ENCODE measurements at places on chromosomes 4 and X. TPM values are rescaled to one million over a fixed set of nuclear protein-coding genes. Genes with fewer than 3 reads are reported as not detected.

DNA sequence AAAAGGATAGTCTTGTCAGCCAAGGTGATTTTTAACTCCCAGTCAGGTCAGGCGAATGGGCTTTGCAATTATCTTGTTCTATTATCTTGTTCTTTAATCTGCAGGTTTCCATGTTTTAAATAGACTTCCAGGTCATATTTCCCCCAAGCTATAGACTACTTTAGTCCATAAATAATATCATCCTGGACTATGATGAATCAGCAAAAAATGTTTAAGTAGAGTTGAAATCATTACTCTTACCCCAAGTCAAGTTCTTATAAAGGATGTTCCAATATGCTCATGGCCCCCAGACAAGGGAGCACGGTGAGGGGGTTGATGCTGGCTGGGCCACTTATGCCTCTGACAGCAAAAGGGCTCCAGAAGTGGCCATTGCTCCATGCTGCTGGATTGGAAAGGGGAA, 75.1 kb downstream of the SLC2A9 start:
- no peaks in the 10 kb centered on the region for H3K4me1 ChIP-seq
- no peak overlapping the region for H3K27ac ChIP-seq
- no peaks in the 10 kb centered on the region for H3K36me3 ChIP-seq

GRCh38 chr4:77399831-77400230, 205.8 kb upstream of the CXCL13 start:
- DNase-seq: no peak
- no peaks in the 10 kb centered on the region for H3K36me3 ChIP-seq
- no peaks in the 10 kb centered on the region for H3K4me1 ChIP-seq
- no peak overlapping the region for H3K27ac ChIP-seq
- H3K4me3 ChIP-seq: no peak overlapping the region

DNA sequence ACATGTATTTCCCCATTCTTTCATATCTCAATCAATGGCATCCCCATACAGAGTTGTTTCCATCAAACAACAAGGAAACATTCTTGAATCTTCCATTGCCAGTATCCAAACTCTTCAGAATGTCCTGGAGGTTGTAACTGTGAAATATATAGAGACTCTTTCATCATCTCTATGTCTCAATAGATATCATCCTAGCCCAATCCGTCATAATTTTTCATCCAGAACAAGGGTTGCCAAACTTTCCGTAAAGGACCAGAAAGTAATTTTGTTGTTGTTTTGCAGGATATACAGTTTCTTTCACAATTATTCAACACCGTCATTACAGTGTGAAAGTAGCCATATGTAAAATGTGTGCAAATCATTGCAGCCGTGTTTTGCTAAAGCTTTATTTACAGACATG, 15.2 kb upstream of the CXCL6 start:
- no peak for DNase-seq
- H3K27ac ChIP-seq: peak overlapping the region; percentile 17
- H3K4me3 ChIP-seq: no peak overlapping the region

DNA sequence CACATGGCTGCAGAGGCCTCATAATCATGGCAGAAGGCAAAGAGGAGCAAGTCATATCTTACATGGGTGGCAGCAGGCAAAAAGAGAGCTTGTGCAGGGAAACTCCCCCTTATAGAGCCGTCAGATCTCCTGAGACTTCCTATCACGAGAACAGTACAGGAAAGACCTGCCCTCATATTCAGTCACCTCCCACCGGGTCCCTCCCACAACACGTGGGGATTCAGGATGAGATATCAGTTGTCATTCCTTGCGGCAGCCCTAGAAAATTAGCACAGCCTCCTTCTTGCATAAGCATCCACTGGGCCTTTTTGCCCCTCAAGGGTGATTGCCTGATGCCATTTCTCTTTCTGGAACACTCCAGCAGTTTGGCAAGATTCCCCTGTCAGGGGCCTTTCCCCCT, 61.7 kb upstream of the STX18 start:
- H3K4me3 ChIP-seq: no peak overlapping the region
- DNase-seq: no peak
- H3K4me1 ChIP-seq: no peaks in the 10 kb centered on the region
- H3K27ac ChIP-seq: no peak overlapping the region

Gene ENPP6
- total RNA-seq: 0.79 TPM

Gene TMPRSS11F
- not detected for total RNA-seq

Gene TMSB15C
- total RNA-seq: 1.0 TPM

Gene CSAG3
- total RNA-seq: not detected
